ENCODE measurements at places on chromosomes 5 and 9. TPM values are rescaled to one million over a fixed set of nuclear protein-coding genes. Genes with fewer than 3 reads are reported as not detected.
A peak's percentile ranks its signal among the peaks of the same experiment; 100 is the strongest.

OCLN gene
- 7.9 TPM for total RNA-seq

DNA sequence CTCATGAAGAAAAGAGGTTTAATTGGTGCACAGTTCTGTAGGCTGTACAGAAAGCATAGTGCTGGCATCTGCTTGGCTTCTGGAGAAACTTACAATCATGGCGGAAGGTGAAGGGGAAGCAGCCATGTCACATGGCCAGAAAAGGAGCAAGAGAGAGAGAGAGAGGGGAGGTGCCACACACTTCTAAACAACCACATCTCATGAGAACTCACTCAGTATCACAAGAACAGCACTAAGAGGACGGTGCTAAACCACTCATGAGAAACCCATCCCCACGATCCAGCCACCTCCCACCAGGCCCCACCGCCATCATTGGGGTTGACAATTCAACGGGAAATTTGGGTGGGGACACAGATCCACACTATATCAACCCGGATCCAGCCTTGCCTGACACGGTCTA, 28.8 kb upstream of the IER5L start:
- no peak overlapping the region for H3K4me3 ChIP-seq
- H3K27ac ChIP-seq = no peak overlapping the region
- DNase-seq = no peak
- peaks cover 22% of the 10 kb centered on the region for H3K4me1 ChIP-seq
- H3K27me3 ChIP-seq = no peaks in the 10 kb centered on the region

TMC1 gene
- total RNA-seq = 0.33 TPM

- H3K27me3 ChIP-seq = no peaks in the 10 kb centered on the region
- H3K4me3 ChIP-seq = no peak within 1 kb of the TSS
- H3K36me3 ChIP-seq = no peaks in the 10 kb centered on the region
- H3K4me1 ChIP-seq = peaks cover 12% of the 10 kb centered on the region
- DNase-seq = no peak
These were observed at the start of gene LCP2 for GRCh38 chr5:170297589-170298462. LCP2 (minus strand) TSS chr5:170297777; CDS start chr5:170297611, 166 bp downstream.

- peaks cover 12% of the 10 kb centered on the region for H3K36me3 ChIP-seq
- H3K4me1 ChIP-seq = no peaks in the 10 kb centered on the region
- H3K4me3 ChIP-seq = no peak overlapping the region
- H3K27ac ChIP-seq = no peak overlapping the region
- no peaks in the 10 kb centered on the region for H3K27me3 ChIP-seq
These were observed 130.0 kb upstream of the LHFPL2 start for GRCh38 chr5:78778538-78778937.

HTR1A gene
- not detected for total RNA-seq

WNK2 gene
- 34.3 TPM for total RNA-seq

SLC4A9 gene
- not detected for total RNA-seq

DNA sequence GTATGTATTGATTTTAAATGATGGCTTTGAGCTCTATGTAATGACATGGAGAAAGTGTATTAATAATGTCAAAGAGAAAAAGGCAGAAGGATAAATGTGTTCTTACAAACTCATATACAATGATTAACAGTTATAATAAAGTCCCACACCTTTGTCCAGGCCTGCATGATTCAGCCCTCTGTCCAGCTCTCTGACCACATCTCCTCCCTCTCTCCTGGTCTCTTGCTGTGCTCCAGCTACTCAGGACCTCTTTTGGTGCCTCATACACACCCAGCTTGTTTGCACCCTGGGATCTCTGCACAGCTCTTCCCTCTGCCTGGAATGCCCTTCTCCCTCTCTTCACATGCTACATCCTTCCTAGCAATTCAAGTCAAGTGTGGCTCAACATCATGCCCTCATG, 37.5 kb upstream of the DMRT1 start:
- no peaks in the 10 kb centered on the region for H3K36me3 ChIP-seq
- no peak overlapping the region for H3K27ac ChIP-seq
- H3K4me3 ChIP-seq = no peak overlapping the region

DNA sequence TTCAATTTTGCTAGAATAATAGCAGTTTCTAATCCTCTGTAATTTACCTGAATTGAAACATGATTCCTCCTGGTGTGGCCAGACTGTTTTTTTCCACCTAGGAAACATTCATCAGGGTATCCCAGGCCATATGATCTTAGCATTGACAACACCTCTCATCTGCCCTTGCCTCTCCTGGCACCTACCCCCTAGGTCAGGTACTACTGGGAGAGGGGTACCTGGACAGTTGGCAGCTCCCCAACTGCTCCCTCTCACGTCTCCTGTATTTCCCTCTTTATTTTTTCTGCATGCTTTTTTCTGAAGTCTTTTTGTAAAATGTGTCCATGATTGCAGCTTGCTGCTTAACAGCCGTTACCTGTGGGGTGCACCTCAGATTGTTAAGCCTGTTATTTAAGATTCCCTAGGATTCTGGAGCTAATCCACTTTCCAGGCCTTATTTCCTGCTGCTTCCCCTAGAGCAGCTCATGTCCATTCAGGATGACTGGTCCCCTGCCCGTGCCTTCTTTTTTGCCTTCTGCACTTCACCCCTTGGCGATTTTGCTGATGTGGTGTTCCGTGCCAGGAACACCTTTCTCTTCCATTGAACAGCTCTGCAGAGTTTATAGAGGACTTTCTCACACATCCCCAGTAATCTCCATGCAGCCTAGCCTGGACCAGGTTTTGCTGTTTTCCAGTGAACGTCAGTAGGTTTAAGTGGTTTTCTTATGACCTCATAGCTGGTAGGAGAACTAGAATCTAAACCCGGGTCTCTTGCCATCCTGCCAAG, 33.6 kb downstream of the SNX30 start:
- no peaks in the 10 kb centered on the region for H3K27me3 ChIP-seq
- H3K4me3 ChIP-seq = no peak overlapping the region
- peak; percentile 11 for DNase-seq
- H3K4me1 ChIP-seq = peaks cover 19% of the 10 kb centered on the region
- no peak overlapping the region for H3K27ac ChIP-seq

GRCh38 chr9:108743416-108743815, 112.4 kb downstream of the ACTL7B start:
- H3K27me3 ChIP-seq = peaks cover 6% of the 10 kb centered on the region
- H3K27ac ChIP-seq = peak overlapping the region; percentile 36
- H3K36me3 ChIP-seq = no peaks in the 10 kb centered on the region
- H3K4me3 ChIP-seq = no peak overlapping the region
- H3K4me1 ChIP-seq = peaks cover 14% of the 10 kb centered on the region

GRCh38 chr9:95808011-95808410, 67.5 kb upstream of the ERCC6L2 start:
- no peak for DNase-seq
- no peaks in the 10 kb centered on the region for H3K27me3 ChIP-seq
- H3K4me3 ChIP-seq = no peak overlapping the region
- peaks cover 6% of the 10 kb centered on the region for H3K4me1 ChIP-seq
- H3K36me3 ChIP-seq = peaks cover 10% of the 10 kb centered on the region
- H3K27ac ChIP-seq = no peak overlapping the region

SLC6A7 gene
- not detected for total RNA-seq

GRCh38 chr9:90307167-90307833, 335.3 kb downstream of the DIRAS2 start:
- H3K4me3 ChIP-seq = no peak overlapping the region
- H3K27ac ChIP-seq = no peak overlapping the region
- no peaks in the 10 kb centered on the region for H3K27me3 ChIP-seq
- no peak for DNase-seq

LCN2 gene
- not detected for total RNA-seq

Measured in neural crest cell (in vitro differentiated cells).